HFFc6 (cell line): ENCODE measurements at places on chromosomes 5 and 9. TPM values are rescaled to one million over a fixed set of nuclear protein-coding genes. Genes with fewer than 3 reads are reported as not detected.

DNA sequence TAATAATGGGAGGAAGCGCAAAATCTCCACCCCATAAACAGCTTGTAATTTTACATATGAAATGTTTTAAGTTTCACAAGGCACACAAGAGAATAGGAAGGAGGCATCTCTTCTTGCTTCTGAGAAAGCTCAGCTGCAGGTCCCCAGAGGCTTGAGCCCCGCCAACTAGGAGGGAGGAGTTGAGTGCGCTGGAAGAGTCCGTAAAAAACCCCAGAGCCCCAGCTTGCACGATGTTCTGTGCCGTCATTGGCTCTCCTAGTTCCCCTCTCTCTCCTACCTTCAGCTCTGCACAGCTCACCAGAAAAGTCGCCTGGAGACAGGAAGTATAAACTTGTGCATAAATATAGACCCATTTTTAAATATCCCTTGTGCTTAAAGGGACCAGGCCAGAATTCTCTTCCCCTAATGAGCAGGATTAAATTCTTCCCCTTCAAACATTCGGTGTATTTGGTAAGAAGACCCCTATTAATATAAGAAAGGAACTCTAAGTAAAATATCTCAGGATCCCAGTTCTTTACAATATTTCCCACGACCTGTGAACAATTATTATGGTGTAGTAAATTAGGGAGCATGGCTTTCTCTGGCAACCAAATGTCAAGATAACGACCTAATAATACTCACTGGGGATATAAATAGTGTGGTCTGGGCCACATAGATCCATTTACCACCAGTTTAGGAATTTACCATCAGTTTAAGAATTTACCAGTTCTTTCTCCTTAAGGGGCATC, 13.7 kb downstream of the GLRX start:
- DNase-seq, result peak; percentile 57
- H3K36me3 ChIP-seq, result peaks cover 30% of the 10 kb centered on the region
- H3K4me1 ChIP-seq, result peaks cover 58% of the 10 kb centered on the region
- H3K27ac ChIP-seq, result peak overlapping the region; percentile 57

GRCh38 chr5:146079695-146080373, 25.5 kb downstream of the PLAC8L1 start:
- peaks cover 24% of the 10 kb centered on the region for H3K27me3 ChIP-seq
- H3K27ac ChIP-seq, result no peak overlapping the region
- H3K36me3 ChIP-seq, result no peaks in the 10 kb centered on the region
- no peak overlapping the region for H3K4me3 ChIP-seq
- no peak for DNase-seq

GRCh38 chr9:97060796-97061195, 21.9 kb upstream of the CTSV start:
- no peaks in the 10 kb centered on the region for H3K4me1 ChIP-seq
- no peak overlapping the region for H3K4me3 ChIP-seq
- peaks cover 5% of the 10 kb centered on the region for H3K27me3 ChIP-seq
- no peak for DNase-seq

DNA sequence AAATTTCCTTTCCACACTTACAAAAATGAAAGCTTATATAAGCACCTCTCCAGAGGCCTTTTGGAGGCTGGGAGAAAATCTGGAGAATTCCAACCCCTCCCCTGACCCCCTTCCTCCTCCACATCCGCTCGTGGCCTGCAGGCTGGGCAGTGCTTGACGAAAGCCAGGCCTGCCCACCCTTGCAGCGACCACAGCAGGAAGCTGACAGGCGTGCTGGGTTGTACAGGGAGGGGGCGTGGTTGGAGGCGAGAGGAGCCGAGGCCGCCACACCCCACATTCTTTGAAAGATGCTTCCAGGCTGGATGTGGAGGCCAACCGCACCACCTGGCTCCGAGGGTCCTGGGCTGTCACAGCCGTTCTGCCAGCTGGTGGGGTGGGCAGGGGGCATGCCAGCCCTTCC, 47.8 kb upstream of the IER5L start:
- H3K4me3 ChIP-seq, result peak overlapping the region; percentile 39; the same call in 1 of the 2 replicates
- peaks cover 12% of the 10 kb centered on the region for H3K4me1 ChIP-seq
- peak overlapping the region; percentile 58 for H3K27ac ChIP-seq
- no peaks in the 10 kb centered on the region for H3K36me3 ChIP-seq

- H3K27me3 ChIP-seq, result peaks cover 18% of the 10 kb centered on the region
- H3K4me1 ChIP-seq, result peaks cover 15% of the 10 kb centered on the region
Observed at GRCh38 chr9:98971168-98971914, 27.6 kb downstream of the COL15A1 start.

DNA sequence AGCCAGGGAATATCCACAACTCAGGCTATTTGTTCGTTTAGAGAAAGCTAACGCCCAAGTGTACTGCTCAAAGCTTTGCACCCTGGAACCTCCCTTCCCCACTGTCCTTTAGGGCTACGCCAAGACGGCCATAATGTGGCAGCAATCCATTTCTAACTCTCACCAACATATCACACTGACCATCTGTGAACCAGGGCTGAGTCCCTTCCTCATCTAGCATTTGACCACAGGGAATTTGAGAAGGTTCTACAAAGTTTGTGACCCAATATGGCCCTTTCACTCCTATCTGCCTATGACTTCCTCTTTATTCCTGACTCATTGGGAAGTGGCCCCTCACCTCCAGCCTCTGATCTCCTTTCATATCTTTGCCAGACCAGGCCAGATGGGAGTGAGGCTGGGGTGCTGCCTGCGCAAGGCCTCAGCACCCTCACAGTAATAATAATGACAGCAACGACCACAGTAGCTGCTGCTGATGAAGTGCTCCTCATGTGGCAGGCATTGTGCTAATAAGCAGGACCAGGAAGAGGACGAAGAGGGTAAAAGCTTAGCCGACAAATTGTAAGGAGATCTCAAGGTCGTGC, 9.3 kb upstream of the ARAP3 start:
- H3K27ac ChIP-seq, result no peak overlapping the region
- H3K4me1 ChIP-seq, result peaks cover 10% of the 10 kb centered on the region; the same call in 1 of the 2 replicates
- H3K27me3 ChIP-seq, result peaks cover 24% of the 10 kb centered on the region
- H3K4me3 ChIP-seq, result no peak overlapping the region

DNA sequence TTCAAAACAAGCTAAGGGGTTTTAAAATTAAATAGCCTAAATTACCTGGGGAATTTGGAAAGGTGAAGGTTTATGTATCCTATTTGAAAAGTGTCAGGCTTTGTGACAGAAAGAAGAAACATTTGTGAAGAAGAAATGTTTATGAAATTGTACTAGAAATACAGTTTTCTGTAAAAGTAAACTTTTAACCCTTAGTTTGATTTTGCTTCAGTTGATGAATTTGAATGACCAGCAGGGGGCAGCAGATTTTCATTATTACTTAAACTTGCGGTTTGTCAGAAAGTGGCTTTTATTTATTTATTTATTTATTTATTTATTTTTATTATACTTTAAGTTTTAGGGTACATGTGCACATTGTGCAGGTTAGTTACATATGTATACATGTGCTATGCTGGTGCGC, 58.1 kb downstream of the NNT start:
- DNase-seq, result peak; percentile 48
- no peak overlapping the region for H3K4me3 ChIP-seq
- H3K36me3 ChIP-seq, result peaks cover 16% of the 10 kb centered on the region
- H3K27me3 ChIP-seq, result peaks cover under 1% of the 10 kb centered on the region
- H3K27ac ChIP-seq, result no peak overlapping the region

- no peak overlapping the region for H3K4me3 ChIP-seq
- no peak for DNase-seq
- H3K27me3 ChIP-seq, result no peaks in the 10 kb centered on the region
Observed at GRCh38 chr5:18270635-18271338, 636.5 kb downstream of the TAF11L14 start.

- no peaks in the 10 kb centered on the region for H3K36me3 ChIP-seq
- H3K4me3 ChIP-seq, result no peak overlapping the region
- DNase-seq, result no peak
- H3K4me1 ChIP-seq, result peaks cover 6% of the 10 kb centered on the region
- peaks cover 12% of the 10 kb centered on the region for H3K27me3 ChIP-seq
Observed at GRCh38 chr5:90550963-90551362, 7.6 kb upstream of the ADGRV1 start.

DNA sequence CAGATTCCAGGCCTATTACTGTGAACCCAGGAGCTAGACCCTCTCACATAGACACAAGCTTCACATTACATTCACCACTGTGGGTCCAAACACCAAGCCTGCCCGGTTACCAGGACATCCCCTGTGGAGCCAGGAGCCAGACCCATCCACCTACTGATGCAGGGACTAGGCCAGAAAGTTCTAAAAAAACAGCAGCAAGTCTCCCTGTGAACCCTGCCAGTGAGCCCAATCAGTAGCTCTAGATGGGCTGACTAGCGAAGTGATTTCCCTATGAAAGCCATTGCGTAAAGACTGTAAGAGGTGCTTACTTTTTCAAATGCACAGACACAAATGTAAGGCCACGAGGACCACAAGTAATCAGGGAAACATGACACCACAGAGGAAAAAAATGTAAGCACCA, 352.3 kb downstream of the TMEM161B start:
- no peak for DNase-seq
- no peaks in the 10 kb centered on the region for H3K27me3 ChIP-seq
- H3K36me3 ChIP-seq, result no peaks in the 10 kb centered on the region

- H3K27ac ChIP-seq, result no peak overlapping the region
- H3K27me3 ChIP-seq, result peaks cover 8% of the 10 kb centered on the region
- no peak for DNase-seq
- no peak overlapping the region for H3K4me3 ChIP-seq
- peaks cover 17% of the 10 kb centered on the region for H3K4me1 ChIP-seq
Observed at GRCh38 chr5:127754706-127755105, 51.5 kb downstream of the CCDC192 start.

DNA sequence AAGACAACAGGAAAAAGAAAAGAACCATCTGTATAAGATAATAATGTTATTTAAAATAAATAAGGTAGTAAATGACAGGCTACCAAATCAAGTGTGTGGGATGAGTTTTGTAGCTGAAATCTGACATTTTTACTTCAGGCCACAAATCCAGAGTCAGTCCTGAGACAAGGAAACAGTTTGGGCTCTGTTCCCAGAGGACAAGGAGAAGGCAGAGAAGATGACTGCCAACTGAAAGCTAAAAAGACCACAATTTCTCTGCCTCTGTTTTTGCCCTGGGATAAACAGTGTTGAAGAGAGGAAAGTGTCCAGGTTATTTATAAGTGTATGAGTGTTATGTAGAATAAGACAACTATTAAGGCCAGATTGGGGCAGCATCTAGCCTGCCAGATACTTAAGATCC, 180.5 kb downstream of the NFIB start:
- DNase-seq, result no peak
- H3K36me3 ChIP-seq, result no peaks in the 10 kb centered on the region
- H3K4me3 ChIP-seq, result no peak overlapping the region
- H3K4me1 ChIP-seq, result no peaks in the 10 kb centered on the region
- H3K27me3 ChIP-seq, result no peaks in the 10 kb centered on the region; the same call in 1 of the 2 replicates

- no peak overlapping the region for H3K4me3 ChIP-seq
- DNase-seq, result no peak
- H3K27ac ChIP-seq, result no peak overlapping the region
- H3K36me3 ChIP-seq, result no peaks in the 10 kb centered on the region
Observed at GRCh38 chr9:4569101-4569500, 78.8 kb downstream of the SLC1A1 start.

GRCh38 chr5:91129748-91130147, 253.4 kb downstream of the ARRDC3 start:
- no peaks in the 10 kb centered on the region for H3K36me3 ChIP-seq
- no peak overlapping the region for H3K27ac ChIP-seq
- no peak overlapping the region for H3K4me3 ChIP-seq
- H3K4me1 ChIP-seq, result peaks cover 59% of the 10 kb centered on the region

GRCh38 chr9:133119103-133119845, 1.8 kb downstream of the RALGDS start:
- H3K27ac ChIP-seq, result peak overlapping the region; percentile 43
- peaks cover 52% of the 10 kb centered on the region for H3K4me1 ChIP-seq
- H3K36me3 ChIP-seq, result no peaks in the 10 kb centered on the region
- H3K27me3 ChIP-seq, result no peaks in the 10 kb centered on the region; the same call in 1 of the 2 replicates

- no peak overlapping the region; the same call in 1 of the 2 replicates for H3K27ac ChIP-seq
- H3K27me3 ChIP-seq, result no peaks in the 10 kb centered on the region
- no peak for DNase-seq
- H3K4me3 ChIP-seq, result no peak overlapping the region
- peaks cover 26% of the 10 kb centered on the region for H3K4me1 ChIP-seq
Observed at GRCh38 chr5:131214609-131215227, 44.0 kb downstream of the LYRM7 start.

DNA sequence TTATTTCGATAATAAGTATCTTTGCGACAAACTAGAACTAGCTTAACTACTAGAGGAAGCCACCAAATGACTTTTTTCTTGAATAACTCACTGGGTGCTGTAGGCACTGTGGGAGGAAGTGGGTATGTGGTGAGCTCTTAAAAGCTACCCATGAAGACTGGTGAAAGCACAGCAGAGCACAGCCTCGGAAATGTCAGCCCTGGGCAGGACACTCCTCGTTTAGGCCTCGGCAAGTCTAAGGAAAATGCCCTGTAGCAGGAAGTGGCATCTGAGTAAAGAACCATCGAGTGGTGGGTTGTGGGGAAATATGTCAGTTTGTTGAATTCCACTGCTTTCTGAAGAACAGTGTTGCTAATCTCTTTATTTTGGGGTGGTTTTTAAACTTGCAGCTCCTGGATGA, 44.0 kb upstream of the NCS1 start:
- H3K36me3 ChIP-seq, result peaks cover 37% of the 10 kb centered on the region
- peak overlapping the region; percentile 99 for H3K27ac ChIP-seq
- H3K27me3 ChIP-seq, result no peaks in the 10 kb centered on the region; the same call in 1 of the 2 replicates
- H3K4me1 ChIP-seq, result peaks cover 37% of the 10 kb centered on the region
- H3K4me3 ChIP-seq, result peak overlapping the region; percentile 78

GRCh38 chr5:180294913-180295555, 3.2 kb upstream of the MAPK9 start:
- no peak overlapping the region for H3K27ac ChIP-seq
- H3K27me3 ChIP-seq, result peaks cover 2% of the 10 kb centered on the region
- no peak overlapping the region for H3K4me3 ChIP-seq

DNA sequence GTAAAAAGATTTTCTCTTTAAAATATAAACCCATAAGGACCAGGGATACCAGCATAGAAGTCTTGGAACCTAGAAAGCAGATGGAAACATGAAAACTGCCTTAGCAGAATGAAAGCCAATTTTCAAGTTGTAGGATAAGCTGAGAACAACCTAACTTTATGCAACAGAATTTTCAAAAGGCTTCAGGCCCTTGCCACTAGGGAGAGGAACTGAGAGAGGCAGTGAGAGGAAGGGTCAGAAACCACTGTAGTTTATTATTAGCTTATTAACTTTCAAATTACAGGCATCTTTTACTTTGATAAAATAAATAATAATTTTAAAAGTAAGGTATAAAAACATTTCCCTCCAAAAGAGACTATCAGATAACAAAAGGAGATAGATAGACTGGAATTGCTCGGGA, 33.4 kb downstream of the FAM81B start:
- H3K27ac ChIP-seq, result no peak overlapping the region
- peaks cover 2% of the 10 kb centered on the region; the same call in 1 of the 2 replicates for H3K27me3 ChIP-seq
- H3K36me3 ChIP-seq, result no peaks in the 10 kb centered on the region
- no peaks in the 10 kb centered on the region for H3K4me1 ChIP-seq
- no peak for DNase-seq
- H3K4me3 ChIP-seq, result no peak overlapping the region

The BICD2 gene
- 31.3 to 39.8 TPM (median 35.5 TPM) in 3 replicates for total RNA-seq

The FUT7 gene
- not detected in 3 replicates for total RNA-seq

The GLRA1 gene
- total RNA-seq, result not detected in 3 replicates

The IFNA7 gene
- not detected in 2 replicates for total RNA-seq

The CSF2 gene
- 0.21 TPM in 1 of 3 replicates, not detected in the others for total RNA-seq

The IFNA4 gene
- not detected in 3 replicates for total RNA-seq

The TSSK1B gene
- total RNA-seq, result not detected in 2 replicates

The COMMD10 gene
- total RNA-seq, result 17.3 to 25.0 TPM (median 18.6 TPM) in 3 replicates

The DNAJB5 gene
- total RNA-seq, result 14.0 to 18.3 TPM (median 14.4 TPM) in 3 replicates

The FAM221B gene
- total RNA-seq, result not detected in 3 replicates

The AFF4 gene
- total RNA-seq, result 83.1 to 85.5 TPM (median 84.1 TPM) in 3 replicates
